Left renal cortex interstitium (tissue), 4 donors: ENCODE measurements at places on chromosomes 2 and 18. TPM values are rescaled to one million over a fixed set of nuclear protein-coding genes. Genes with fewer than 3 reads are reported as not detected.

ANKRD30B gene
- 0.14 TPM for polyA plus RNA-seq

L3MBTL4 gene
- 5.5 TPM for polyA plus RNA-seq

RHOB gene
- polyA plus RNA-seq: 66.8 TPM

VWA3B gene
- polyA plus RNA-seq: 0.25 TPM

TCF7L1 gene
- polyA plus RNA-seq: 53.0 TPM

SKA1 gene
- polyA plus RNA-seq: 7.6 TPM

IL36RN gene
- not detected for polyA plus RNA-seq

ANKAR gene
- 15.6 TPM for polyA plus RNA-seq

CNRIP1 gene
- 19.8 TPM for polyA plus RNA-seq

RESP18 gene
- polyA plus RNA-seq: not detected

MLPH gene
- 1.4 TPM for polyA plus RNA-seq

MIB1 gene
- 68.9 TPM for polyA plus RNA-seq

LDLRAD4 gene
- 12.4 TPM for polyA plus RNA-seq

SCN9A gene
- polyA plus RNA-seq: 1.4 TPM

DPP4 gene
- 117 TPM for polyA plus RNA-seq

OXER1 gene
- polyA plus RNA-seq: 13.2 TPM

GRCh38 chr2:217060951-217061547 lies 201.2 kb upstream of the TNP1 start:
- DNase-seq: no peak

- DNase-seq: no peak
Measured at GRCh38 chr18:37006742-37007141, 177.8 kb downstream of the KIAA1328 start.

- no peak for DNase-seq
Measured at GRCh38 chr2:56587456-56587855, 403.7 kb downstream of the CCDC85A start.

GRCh38 chr2:230552181-230552580 lies 136.2 kb downstream of the SP100 start:
- DNase-seq: no peak

GRCh38 chr18:48300463-48300961 lies 108.7 kb downstream of the ZBTB7C start:
- no peak for DNase-seq

DNA sequence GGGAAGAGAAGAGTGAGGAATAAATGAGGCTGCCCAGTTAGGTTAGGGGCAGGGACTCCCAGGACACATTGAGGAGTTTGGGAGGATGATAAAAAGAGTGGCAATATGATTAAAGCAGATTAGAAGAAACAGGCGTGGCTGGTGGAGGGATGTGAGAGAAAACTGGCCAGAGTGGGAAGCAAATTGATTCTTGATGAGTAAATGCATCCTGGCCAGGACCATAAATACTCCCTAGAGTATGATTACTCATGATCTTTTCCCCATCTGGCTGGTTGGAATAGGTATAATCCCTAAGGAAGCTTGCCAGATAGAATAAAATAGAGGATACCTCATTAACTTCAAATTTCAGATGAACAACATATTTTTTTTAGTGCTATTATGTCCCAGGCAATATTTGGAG lies 21.5 kb upstream of the DAW1 start:
- no peak for DNase-seq

- no peak for DNase-seq
Measured at GRCh38 chr2:96875498-96876268, 5.8 kb upstream of the SEMA4C start.

- no peak for DNase-seq
Measured at GRCh38 chr2:154446324-154446723, 252.2 kb upstream of the KCNJ3 start.

- DNase-seq: no peak
Measured at GRCh38 chr2:203354966-203355365, 26.8 kb downstream of the ABI2 start.

GRCh38 chr2:564471-565181 lies 112.6 kb downstream of the TMEM18 start:
- no peak for DNase-seq

DNA sequence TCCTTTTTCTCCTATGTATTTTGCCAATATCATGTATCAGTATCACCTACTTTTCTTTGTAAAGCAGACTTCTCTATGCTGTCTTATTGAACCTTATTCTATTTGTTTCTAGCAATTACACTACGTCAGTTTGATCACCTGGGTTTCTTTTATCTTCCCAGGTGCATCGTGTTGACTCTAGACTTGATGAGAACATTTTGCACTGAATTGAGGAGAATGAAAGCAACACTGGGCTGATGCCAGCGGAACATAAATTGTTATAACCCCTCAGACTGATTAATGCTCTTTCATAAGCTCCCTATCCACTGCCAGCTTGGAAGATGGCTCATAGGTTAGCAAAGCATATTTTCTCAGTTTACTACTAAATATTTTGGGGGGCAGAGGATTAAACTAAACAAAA lies 140.6 kb downstream of the EPHA4 start:
- no peak for DNase-seq

DNA sequence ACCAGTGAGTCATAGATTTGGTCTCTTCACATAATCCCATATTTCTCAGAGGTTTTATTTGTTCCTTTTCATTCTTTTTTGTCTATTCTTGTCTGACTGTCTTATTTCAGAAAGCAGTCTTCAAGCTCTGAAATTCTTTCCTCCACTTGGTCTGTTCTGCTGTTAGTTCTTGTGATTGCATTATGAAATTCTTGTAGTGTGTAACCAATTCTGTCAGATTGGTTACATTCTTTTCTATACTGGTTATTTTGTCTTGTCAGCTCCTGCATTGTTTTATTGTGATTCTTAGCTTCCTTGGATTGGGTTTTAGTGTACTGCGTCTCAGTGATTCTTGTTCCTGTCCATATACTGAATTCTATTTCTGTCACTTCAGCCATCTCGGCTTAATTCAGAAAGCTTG lies 18.6 kb downstream of the EHBP1 start:
- DNase-seq: no peak

GRCh38 chr2:110802208-110802932 lies 70.0 kb downstream of the ACOXL start:
- DNase-seq: no peak

DNA sequence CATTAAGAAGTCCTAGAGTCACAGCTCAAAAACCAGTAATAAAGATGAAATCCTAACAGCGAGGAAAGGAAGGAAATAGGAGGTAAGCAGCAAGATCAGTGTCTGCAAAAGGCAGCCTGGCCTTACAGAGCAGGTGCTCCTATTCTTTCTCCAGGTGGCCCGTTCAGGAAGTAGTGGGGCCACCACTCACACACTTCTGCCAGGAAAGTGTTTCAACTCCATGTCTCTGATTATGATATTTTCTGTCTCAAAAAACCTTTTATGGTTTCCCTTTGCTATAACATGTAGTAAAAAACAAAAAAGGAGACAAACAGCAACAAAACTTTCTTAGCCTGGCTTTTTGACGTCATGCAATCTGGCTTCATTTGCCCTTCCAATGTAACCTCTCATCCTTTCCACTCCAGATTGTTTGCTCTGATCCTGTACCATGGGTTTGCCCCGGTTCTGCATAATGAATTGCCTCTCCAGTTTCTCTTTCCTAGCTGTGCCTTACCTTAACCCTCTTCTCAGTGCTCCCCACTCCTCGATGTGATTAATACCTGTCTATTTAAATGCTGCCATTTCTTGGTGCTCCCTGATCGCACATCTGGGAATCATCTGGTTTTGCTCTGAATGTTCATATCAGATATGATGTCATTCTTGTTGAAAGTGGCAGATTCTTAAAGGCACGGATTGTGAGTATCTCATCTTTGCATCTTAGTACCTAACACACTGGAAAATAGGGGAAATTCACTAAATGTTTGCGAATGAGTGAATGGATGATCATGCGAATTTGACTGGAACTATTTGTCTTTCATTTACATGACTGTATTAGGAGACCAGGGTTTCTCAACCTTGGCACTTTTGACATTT lies 50.6 kb upstream of the PTPRM start:
- no peak for DNase-seq

- no peak for DNase-seq
Measured at GRCh38 chr2:29307519-29307918, 192.3 kb downstream of the CLIP4 start.

DNA sequence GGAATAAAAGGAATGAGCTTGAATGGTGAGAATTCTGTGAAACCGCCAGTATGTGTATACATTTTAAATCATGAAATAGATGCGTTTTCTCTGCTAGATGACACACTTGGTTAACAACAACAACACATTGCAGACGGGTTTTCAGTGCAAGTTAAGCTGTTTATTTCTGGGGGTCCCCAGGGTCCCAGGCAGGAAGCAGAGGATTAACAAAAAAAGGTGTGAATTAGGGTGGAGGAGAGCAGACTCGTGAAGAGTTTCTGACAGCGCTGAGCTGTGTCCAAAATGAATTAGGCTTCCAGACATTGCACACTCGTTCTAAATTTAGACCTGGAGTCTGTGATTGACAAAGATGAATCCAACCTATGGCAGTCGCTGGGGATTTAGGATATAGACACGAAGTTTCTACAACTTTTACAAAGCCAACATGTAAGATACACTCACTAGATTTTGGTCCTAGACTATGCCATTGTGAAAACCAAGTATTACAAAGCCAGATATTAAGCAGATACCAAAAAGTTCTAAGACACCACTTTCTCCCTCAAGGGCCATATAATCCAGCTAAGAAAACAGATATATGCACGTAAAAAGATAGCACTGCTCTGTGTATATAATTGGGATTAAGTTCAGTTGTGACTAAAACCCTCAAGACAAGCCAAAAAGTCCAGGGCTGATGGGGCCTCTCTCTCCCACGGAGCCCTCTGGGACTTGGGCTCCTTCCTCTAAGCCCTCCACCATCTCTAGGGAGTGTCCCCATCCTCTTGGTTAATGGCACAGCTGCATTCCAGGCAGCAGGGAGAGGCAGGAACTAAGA lies 120.2 kb downstream of the ACAA2 start:
- DNase-seq: no peak

DNA sequence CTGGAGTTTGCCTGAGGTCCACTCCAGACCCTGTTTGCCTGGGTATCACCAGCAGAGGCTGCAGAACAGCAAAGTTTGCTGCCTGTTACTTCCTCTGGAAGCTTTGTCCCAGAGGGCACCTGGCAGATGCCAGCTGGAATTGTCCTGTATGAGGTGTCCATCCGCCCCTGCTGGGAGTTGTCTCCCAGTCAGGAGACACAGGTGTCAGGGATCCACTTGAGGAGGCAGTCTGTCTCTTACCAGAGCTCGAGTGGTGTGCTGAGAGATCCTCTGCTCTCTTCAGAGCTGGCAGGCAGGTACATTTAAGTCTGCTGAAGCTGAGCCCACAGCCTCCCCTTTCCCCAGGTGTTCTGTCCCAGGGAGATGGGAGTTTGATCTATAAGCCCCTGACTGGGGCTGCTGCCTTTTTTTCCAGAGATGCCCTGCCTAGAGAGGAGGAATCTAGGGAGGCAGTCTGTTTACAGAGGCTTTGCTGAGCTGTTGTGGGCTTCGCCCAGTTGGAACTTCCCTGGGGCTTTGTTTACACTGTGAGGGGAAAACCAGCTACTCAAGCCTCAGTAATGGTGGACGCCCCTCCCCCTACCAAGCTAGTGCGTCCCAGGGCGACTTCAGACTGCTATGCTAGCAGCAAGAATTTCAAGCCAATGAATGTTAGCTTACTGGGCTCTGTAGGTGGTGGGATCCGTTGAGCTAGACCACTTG lies 34.7 kb downstream of the TFPI start:
- DNase-seq: no peak

GRCh38 chr2:72031346-72032110 lies 116.1 kb downstream of the CYP26B1 start:
- no peak for DNase-seq

DNA sequence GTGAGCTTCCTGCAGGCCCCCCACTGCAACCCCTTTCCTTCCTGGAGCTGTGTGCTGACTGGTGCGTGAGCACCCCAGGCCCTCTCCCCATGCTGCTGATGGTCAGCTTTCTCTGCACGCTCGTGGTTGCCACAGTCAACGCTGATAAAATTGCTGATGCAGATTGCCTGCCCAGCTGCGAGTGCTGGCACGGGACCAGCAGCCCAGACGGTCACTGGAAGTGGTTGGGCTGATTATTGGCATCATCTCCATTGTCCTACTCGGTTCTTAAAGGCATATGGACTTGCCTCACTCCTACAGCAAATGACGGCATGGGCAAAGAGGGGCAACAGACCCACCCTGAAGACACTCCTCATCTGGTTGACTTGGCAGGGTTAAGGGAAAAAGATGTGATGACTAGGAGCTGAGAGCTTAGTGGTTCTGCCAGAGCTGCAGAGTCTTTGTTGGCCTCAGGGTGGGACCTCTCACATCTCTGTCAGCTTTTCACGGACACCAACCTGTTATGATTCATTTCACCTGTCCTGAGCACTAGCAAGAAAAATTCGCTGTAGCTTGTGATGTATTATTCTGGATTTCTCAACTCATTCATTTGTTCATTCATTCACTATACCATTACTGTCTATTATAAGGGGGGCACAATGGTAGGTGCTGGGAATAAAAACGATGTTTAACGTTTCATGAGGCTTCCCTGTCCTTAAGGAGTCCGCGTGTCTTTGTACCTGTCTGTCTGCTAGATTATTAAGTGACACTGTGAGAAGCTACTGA lies 38.4 kb downstream of the PAX8 start:
- no peak for DNase-seq

DNA sequence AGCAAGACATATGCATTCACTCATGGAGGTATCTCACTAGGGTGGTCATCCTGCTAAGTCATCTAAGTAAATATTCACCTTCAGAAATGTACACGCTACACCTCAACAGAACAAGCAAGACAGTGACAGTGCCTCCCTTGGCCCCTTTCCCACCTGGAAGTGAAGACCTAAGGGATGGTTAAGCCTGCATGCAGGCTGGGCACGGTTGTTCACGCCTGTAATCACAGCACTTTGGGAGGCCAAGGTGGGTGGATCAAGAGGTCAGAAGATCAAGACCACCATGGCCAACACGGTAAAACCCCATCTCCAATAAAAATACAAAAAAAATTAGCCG lies 4.4 kb downstream of the LIMS2 start:
- DNase-seq: no peak

- DNase-seq: no peak
Measured at GRCh38 chr2:50225021-50225928, 806.7 kb downstream of the NRXN1 start.

- DNase-seq: no peak
Measured at GRCh38 chr2:224157655-224158054, 118.6 kb upstream of the SERPINE2 start.

- DNase-seq: no peak
Measured at GRCh38 chr2:230877116-230877758, 12.5 kb downstream of the ITM2C start.

DNA sequence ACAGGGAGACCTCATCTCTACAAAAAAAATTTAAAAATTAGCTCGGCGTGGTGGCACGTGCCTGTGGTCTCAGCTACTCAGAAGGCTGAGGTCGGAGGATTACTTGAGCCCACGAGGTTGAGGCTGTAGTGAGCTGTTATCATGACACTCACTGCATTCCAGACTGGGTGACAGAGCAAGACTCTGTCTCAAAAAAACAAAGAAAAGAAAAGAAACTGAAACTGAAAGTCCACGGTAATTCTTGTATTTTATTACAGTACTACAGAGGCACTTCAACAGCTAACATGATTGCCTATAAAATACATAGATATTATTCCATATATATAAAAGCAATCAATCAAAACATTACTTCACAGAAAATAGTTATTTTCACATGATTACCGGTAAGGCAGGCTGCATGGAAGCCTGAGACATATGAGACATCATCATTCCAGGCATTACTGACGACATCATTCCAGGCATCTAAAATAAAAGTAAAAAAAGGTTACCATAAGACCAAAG lies 23.1 kb downstream of the PRPF40A start:
- no peak for DNase-seq

GRCh38 chr2:170848587-170848986 lies 31.9 kb downstream of the GAD1 start:
- DNase-seq: no peak

GRCh38 chr18:27717816-27718215 lies 459.1 kb downstream of the CDH2 start:
- DNase-seq: no peak
